Epithelial cell of prostate (primary cell): ENCODE measurements at places on chromosomes 3 and 15.

DNA sequence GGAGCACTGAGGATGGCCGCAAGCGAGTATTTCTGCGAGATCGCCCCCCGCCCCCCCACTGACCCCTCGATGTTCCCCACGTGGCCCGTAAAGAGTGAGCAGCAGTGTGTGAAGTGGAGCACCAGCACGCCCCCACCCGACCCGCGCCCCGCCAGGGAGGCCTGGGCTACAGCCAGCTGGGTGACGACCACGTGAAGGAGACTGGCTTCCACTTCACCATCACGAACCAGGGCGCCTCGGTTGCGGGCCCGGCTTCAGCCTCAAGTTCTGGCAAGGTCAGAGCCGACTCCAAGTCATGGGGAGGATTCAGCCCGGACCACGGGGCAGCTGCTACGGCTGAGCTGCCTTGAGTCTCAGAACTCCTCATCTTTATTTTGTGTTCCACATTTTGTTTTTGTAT lies 2.4 kb upstream of the RNU5B-1 start:
- no peak for DNase-seq

DNA sequence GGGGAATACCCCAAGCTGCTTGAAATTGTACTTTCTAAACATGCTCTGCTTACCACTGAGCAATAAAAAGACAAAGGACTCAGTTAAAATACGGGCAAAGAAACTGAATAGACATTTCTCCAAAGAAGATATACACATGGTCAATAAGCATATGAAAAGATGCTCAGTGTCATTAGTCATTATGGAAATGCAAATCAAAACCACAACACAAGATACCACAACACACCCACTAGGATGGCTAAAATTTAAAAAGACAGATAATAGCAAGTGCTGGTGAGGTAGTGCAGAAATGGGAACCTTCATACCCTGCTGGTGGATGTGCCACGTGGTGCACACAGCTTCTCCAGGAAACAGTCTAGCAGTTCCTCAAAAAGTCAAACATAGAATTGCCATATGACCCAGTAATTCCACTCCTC lies 21.3 kb downstream of the LRIG1 start:
- DNase-seq: no peak

DNA sequence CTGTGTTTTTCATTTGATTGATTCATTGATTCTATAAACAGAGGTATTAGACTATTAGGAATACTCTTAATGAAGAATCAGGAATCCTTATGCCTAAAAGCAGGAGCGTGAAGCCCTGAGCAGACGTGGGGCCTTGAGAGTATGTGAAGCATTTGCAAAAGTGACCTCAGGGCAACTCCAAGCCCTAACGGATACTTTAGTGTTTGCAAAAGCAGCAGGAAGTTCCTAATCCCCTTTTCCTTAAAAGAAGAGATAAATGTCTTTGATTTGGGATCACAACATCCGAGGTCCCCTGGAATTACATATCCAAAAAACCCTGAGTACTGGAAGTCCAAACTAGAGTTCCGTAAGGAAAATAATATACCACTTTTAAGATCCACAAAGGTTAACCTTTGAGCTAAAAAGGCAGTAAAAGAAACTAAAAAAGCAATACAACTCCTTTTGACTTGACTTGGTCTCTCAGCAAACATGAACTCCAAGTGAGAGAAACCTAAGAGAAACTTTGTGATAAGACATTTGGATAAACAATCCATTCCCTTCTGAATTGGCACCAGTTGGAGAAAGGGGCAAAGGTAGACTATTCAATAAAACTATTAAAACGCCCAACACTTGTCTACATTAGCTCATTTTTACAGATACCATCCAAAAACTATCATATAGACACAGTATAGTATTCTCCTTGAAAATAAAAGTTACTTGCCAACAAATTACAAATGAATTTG lies 27.4 kb downstream of the PRTG start:
- no peak for DNase-seq

DNA sequence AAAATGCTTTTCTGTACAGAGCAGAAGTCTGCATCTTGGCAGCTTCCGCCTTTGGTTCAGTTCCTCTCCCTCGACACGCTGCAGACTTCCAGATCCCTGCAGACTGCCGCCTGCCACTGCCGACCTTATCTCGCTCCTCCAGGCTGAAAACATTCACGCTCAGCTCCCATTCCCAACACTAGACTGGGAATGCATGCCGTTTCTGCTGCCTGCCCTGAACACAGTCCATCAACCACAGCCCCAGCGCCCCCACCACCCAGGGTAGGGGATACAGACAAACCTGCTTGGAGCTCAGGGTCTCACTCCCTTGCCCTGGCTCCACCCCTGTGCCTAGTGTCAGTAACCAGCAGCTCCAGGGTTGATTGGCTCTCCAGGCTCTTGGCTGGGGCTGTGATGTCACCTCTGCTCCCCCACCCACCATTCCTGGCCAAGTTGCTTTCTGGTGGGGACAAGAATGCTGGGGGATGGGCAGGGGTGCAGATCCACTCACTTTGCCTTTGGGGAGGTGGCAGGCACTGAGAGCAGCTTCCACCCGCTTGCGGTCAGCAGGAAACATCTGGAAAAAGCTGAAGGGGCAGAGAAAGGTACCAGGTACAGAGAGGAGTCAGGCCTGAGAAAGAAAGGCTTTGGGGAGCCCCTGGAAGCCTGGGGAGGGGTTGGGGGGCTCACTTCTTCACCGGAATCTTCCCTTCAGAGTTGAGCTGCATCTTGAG lies 6.1 kb downstream of the PLCB2 start:
- DNase-seq: no peak

DNA sequence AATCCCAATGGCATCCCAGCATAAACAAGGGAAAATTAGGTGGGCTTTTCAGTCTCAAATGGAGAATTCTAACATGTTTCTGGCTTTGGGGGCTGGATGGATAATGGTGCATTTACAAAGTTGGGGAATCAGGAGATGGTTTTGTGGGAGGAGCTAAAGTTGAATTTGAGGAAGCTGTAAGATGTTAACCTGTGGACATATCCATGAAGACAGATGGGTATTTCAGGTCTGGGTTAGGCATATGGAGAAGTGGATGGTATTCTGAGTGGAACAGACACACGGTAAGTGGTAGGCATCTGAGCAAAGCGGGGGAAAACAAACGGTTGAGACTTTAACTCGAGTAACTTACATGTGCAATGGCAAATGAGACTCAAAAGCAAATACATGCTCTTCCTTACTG lies 1.7 kb upstream of the LMLN start:
- no peak for DNase-seq

DNA sequence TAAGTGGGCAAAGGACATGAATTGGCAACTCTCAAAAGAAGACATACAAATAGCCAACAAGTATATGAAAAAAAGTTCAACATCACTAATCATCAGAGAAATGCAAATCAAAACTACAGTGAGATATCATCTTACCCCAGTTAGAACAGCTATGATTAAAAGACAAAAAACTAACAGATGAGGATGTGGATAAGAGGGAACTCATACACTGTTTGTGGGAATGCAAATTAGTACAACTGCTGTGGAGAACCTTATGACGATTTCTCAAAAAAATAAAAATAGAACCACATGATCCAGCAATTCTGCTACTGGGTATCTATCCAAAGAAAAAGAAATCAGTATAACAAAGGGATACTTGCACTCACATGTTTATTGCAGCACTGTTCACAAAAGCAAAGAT lies 28.6 kb downstream of the NEK10 start:
- no peak for DNase-seq

DNA sequence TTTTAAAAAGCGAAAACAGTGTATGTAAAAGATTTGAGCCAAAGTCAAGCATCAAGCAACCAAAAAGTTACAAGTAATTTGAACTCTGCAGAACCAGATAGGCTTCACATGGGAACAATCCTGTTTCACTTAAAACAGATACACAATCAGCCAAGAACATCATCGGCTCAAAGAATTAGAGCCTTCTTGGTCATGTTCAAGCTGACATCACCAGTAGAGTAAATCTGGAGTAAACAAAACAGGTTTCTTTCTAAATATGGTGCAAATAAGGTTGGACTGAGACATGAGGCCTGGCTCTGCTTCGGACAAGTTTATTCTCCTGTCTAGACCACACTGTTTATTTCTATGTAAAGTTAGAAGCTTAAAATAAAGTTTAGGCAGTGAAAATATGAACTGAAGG lies 116.0 kb downstream of the GMNC start:
- no peak for DNase-seq

DNA sequence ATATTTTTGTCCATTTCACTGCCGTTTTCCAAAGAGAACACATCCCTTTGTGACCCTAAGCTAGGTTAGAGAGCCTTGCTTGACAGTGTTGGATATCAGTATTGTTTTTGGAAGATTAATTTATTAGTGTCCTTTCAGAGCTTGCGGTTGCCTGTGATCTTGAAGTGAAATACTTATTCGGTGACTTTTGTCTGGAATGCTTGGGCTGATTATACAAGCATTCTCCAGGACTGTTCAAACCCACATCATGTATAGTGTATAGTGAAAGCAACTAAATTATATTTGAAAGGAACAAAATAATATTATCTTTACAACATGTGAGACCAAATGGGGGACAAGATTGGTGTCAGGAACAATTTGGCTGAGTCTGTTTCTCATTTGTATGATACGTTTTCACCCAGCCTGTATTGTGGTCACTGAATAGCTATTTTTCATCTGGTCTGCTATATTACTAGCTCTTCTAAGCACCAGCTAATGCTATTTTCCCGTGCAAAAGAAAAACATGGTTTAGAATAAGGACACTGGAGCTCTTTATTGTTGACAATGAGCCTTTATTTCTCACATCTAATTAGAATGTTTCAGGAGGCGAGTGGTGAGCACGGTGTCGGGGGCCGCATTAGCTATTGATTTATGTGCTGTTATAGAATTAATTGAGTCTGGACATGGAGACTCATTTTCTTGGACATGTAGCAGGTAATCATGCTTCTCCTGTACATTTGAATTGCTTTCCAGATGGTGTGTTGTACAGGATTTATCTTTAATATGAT lies 158.1 kb downstream of the APBA2 start:
- no peak for DNase-seq

DNA sequence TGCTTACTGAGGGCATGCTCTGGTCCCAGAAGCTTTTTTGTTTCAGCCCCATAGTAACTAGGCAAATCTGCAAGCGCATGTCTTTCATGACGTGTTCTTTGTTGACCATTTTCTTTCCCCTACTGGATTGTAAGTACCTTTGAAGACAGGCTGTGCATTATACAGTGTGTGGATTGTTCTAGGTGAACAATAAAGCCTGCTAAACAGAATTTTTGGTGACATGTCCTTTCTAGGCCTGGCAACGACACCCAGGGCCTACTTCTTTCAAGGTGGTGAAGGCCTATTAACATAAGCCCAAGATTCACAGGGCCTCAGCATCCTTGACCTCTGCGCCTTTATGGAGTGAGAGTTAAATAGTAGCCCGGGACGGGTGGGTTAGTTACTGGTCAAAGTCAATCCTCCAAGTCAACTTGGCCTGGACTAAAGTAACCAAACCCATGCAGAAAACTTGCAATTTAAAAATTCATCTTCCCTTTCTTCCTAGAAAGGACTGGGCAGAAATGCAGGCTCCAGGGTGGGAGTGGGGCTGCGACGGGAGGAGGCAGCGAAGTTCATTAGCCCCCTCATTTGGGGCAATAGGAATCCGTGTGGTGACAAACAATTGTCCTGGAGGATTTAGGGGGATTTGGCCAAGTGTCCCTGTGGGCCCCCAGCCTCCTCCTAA lies 37.6 kb upstream of the TRIM71 start:
- no peak for DNase-seq

DNA sequence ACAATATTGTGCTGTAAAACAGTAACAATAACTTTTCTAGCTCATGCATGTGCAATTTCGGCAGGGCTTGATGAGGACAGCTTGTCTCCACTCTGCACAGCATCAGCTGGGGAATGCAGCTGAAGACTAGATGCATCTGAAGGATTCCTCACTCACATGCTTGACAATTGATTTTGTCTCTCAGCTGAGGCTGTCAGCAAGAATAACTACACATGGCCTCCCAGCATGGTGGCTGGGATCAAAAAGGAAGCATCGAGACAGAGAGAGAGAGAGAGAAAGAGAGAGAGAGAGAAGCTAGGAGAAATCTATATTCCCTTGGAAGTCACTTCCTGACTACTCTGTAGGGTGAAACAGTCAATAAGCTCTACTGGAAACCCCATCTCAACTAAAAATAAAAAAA lies 487.1 kb downstream of the PLOD2 start:
- DNase-seq: no peak

DNA sequence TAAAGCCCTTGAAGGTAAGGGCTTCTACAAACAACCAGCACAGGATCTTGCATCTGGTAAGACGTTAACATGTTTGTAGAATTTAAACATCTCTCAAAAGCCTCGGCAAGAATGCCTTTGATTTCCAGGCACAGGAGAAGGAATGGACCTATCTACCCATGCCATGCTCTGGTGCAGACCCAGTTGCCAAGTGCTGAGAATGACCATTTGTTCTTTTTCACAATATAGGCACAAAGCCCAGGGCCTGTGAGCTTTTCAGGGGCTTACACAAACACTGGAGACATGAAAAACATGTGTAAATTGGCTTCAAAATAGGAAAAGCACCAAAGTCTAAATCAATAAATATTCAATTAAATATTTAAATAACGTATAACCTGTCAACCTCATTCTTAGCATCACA lies 266.9 kb upstream of the TTC14 start:
- no peak for DNase-seq

DNA sequence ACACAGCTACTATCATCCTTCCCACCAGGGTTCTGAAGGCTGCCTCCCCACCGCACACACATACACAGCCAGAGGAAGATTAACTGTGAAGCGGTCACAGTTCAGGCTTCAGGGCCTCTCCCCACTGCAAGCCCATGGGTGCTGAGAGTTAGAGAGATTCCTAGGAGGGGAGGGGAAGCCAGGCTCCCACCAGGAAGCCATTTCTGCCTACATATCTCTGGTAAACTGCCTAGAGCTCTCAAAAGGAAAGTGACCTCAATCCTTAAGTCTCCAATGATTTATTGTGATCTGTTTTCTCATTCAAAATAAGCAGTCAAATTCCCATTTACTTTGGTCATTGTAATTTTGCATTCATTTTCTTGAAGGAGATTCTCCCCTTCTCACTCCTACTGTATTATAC lies 141.0 kb upstream of the BNIP2 start:
- DNase-seq: no peak

GRCh38 chr3:120341658-120342346 lies 7.4 kb downstream of the LRRC58 start:
- DNase-seq: no peak

- DNase-seq: no peak
Measured at GRCh38 chr3:171333784-171334464, 126.3 kb downstream of the TNIK start.

DNA sequence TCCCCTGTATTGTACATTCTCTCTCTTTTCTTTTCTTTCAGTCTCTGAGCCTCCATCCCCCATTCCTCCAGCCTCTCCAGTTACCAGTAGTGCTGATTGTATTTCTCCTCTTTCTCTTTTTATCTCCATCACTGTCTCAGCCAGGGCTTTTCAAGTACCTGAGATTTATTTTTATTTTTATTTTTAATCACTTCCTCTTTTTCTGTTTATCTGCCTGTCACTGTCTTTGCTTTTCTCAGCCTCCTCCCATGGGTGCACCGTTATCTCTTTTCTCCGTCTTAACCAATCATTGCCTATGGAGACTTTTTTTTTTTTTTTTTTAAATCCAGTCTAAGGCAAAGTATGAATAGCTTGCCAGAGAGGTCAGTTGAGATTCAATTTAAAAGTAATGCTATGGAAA lies 359.3 kb downstream of the GAP43 start:
- no peak for DNase-seq

GRCh38 chr3:189673535-189673934 lies 42.3 kb downstream of the TP63 start:
- no peak for DNase-seq

GRCh38 chr3:13405614-13406013 lies 14.5 kb downstream of the NUP210 start:
- DNase-seq: no peak

- DNase-seq: no peak
Measured at GRCh38 chr15:48695827-48696573, 50.5 kb upstream of the FBN1 start.
